ENCODE measurements at places on chromosomes 1 and 21. TPM values are rescaled to one million over a fixed set of nuclear protein-coding genes. Genes with fewer than 3 reads are reported as not detected.
A peak's percentile ranks its signal among the peaks of the same experiment; 100 is the strongest.

DNA sequence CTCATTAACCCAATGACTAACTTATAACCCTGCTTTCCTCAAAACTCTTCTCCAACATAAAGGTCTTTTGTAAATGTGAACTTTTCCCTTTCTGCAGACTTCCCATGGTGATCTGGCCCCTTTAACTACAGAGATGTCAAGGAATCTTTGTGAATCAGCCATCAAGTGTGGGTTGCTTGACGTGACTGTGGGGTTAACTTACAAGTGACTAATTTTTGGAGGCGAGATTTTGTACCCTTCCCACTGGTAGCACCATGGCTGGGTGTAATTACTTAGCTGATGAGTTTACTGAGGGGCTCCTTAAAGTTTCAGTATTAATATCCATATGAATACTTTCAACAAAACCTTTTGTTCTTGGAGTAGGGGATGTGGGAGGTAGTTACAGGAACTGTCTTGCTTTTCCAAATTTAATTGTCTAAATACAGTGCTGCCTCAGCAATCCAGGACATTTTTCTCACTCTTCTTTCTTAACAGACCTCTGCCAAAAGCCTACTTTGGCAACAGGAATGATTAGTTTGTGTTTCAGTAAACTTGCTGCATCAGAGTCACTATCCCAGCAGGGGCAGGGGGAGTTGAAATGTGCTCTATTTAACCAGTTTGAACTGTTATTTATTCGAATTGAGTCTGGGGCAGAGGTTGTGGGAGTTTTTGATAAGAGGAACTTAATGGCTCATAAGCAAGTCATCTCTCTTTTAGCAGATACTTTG is 217.3 kb upstream of the FGGY start:
- DNase-seq, result peak; percentile 58

GRCh38 chr1:97901017-97901658 is 19.7 kb downstream of the DPYD start:
- DNase-seq, result no peak

- no peak for DNase-seq
These were observed 271.6 kb downstream of the LMO4 start for GRCh38 chr1:87600055-87600850.

The LIPI gene
- not detected for total RNA-seq

GRCh38 chr1:35181790-35182455 is 11.0 kb downstream of the SFPQ start:
- DNase-seq, result no peak

- DNase-seq, result no peak
These were observed 81.9 kb upstream of the EDN2 start for GRCh38 chr1:41566274-41566885.

GRCh38 chr1:29254346-29254745 is 18.0 kb downstream of the PTPRU start:
- DNase-seq, result no peak

The CHI3L2 gene
- not detected for total RNA-seq

DNA sequence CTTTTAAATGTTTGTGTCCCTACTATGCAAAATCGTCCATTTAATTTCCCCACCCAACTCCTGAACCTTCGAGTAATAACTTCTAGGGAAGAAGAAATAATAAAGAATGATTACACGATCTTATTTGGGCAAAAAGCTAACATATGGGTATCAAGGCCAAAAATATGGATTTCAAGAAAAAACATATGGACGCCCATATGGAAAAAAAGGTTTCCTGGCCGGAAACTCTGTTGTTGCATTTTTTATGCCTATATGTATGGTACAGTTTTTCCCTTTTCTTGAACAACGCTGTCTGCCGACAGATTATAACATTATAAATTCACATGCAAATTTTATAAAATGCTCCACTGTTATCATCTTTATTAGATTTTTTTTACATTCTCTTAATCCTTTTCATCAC is 167.6 kb upstream of the ESRRG start:
- DNase-seq, result no peak

The SOX13 gene
- 15.9 TPM for total RNA-seq

DNA sequence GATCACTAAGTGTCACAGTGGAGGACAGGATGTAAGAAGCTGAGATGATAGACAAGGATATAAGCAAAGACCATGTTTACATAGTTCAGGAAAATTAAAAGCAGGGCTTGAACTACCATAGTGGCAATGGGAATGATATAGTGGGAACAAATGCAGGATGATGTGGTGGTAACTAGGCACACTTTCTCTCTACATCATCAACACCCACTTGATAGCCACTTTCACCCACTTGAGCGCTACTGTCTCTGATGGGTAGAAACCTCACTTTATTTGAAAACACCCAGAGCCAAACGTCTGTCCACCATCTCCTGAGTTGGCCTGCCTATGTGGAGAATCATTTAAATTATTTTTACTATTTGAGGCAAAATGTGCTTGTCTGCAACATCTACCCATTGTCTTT is 305.0 kb upstream of the ST6GALNAC5 start:
- DNase-seq, result no peak

DNA sequence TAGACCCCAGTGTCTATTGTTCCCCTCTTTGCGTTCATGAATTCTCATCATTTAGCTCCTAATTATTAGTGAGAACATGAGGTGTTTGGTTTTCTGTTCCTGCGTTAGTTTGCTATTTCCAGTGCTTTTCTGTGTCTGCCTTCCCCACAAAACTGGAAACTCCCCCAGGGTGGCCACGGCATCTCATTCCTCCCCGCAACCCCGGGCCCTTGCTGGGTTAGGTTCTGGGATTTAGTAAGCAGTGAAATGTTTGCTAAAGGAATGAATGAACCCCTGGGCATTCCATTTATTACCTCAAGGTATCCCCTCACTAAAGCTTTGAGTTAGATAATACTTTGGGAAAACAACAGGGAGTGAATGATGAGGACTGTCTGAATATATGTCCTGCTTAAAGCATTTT is 142.9 kb downstream of the GLUL start:
- DNase-seq, result no peak

GRCh38 chr1:212221801-212222200 is 63.4 kb upstream of the PPP2R5A start:
- no peak for DNase-seq

The SH2D5 gene
- total RNA-seq, result not detected

DNA sequence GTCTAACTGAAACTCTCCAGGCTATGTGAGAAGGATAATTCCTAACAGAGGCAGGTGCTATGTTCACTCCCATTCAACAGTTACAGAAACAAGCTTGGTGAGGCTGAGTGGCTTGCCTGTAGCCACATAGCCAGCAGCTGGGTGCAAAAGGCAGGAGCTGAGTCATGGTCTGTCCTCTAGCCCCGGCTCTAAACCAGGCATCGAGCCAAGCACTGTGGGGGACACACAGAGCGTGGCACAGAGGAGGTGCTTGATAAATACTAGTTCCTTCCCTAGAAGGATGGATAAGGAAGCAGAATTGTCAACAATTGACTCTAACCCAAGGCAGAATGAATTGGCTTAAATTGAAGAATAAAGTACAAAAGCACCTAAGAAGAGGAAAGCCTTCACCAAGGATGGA is 10.4 kb upstream of the KCNA2 start:
- peak; percentile 29 for DNase-seq

DNA sequence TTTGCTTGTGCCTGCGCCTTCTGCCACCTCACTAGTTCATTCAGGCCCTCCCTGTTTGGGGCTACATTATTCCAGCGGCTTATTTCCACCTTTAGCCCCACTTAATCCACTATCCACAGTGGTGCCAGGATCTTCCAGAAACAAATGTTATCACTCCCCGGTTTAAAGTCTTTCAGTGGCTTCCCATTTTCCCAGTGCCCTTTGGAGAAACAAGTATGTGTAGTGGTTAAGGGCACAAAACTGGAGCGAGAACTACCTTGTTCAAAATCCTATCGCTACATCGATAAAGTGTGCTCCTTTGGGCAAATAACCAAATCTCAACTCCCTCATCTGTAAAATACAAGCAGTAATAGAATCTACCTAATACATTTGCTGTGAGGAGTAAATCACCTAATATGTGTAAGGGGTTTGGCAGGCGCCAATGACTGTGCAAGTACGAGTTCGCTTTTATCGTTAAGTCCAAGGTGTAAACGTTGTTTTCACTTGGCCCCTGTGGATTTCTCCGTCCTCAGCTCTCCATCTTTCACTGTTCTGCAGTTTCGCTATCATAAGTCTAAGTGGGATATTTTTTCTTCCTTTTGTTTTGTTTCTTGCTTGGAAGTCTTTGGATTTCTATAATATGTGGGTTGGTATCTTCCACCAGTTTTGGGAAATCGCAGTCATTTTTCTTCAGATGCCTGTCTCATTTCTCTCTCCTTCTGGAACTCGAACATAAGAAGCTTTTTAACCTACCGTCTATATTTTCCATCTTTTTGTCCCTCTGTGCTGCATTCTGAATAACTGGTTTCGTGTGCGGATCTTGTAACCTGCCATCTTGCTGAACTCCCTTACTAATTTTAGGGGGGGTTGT is 844 bp upstream of the MEAF6 start:
- DNase-seq, result no peak

GRCh38 chr21:31489726-31490125 is 145.7 kb upstream of the TIAM1 start:
- no peak for DNase-seq

DNA sequence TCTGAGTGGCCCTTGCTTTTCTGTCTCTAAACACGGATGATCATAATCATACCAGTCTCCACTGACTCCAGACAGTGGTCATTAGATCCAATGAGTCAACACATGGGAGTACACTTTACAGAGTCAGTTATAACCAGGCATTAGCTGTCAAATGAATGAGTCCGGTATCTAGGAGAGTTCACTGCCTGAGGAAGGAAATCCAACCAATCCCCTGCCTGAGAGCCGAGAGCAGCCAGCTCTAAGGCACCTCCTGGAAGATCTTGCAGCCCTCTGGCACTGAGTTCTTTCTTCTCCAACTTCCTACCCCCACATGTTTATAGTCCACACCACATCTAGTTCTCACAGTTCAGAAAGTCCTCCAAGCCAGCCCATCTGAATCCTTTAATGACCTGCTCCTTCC is 29.4 kb upstream of the RBM15 start:
- no peak for DNase-seq

DNA sequence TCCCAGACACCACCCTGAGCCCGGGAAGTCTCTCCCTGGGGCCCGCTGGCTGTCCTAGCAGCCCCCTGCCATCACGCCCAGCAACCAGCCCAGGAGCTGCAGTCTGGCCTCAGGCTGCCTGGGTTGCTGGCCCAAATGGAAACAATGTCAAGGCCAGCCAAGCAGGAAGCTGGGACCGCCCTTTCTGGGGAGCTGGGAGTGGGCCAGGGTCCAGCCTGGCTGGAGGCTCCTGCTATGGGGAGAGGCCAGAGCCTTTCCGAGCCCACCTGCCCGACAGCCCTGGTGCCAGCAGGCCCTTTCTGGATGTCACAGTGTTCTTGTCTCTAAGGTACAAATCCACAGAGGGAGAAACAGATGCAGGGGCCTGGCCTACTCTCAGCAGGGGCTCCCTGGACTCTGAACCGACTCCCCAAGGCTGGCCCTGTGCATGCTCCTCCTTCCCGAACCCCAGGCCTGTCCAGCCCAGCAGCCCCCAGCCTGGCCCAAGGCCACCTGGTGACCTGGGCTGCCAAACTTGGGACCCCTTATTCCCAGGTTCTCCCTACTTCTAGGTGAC is 1.2 kb upstream of the MMEL1 start:
- DNase-seq, result no peak

GRCh38 chr1:53372501-53372951 is 44.7 kb upstream of the LRP8 start:
- peak; percentile 15 for DNase-seq

- no peak for DNase-seq
These were observed 492.6 kb downstream of the KCNT2 start for GRCh38 chr1:196115646-196116045.

GRCh38 chr1:94646786-94647555 is 105.4 kb upstream of the F3 start:
- no peak for DNase-seq
